ENCODE measurements at places on chromosomes 2 and 18.
A peak's percentile ranks its signal among the peaks of the same experiment; 100 is the strongest.

GRCh38 chr2:130795431-130795830 lies 40.1 kb downstream of the AMER3 start:
- no peak for DNase-seq

DNA sequence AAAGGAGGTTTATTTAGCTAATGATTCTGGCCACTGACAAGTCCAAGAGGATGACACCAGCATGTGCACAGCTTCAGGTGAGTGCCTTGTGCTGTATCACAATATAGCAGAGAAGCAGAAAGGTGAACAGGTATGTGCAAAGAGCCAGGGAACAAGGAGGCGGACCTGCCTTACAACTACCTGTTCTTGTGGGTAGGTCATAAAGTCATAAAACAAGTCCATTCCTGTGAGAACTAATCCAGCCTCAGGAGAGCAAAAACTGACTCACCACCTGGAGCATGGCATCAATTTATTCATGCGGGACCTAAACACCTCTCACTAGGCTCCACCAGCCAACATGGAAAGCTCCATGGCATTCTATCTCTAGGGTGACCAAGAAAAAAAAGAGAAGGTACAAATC lies 234.2 kb downstream of the ASXL3 start:
- no peak for DNase-seq

GRCh38 chr2:10549621-10550020 lies 101.5 kb upstream of the ODC1 start:
- no peak for DNase-seq

GRCh38 chr2:220144411-220144810 lies 517.0 kb downstream of the SLC4A3 start:
- no peak for DNase-seq

DNA sequence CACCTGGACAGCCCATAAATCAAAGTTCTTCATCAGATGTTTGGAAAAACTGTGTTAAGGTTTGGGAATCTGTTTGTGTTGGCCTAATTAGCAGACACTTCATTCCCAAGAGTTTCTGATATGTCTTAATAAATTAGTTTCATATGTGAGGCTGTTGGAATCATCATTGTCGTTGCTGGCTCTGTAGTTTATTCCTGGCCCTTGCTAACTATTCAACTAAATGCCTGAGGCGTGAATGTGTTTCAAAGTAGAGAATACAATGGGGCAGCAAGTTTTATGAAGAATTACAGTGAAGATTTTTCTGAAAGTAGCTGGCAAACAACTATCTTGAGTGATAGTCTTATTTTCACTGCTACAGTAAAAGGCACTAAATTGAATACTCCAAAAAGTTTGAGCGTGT lies 141.1 kb downstream of the PARD3B start:
- DNase-seq: no peak

DNA sequence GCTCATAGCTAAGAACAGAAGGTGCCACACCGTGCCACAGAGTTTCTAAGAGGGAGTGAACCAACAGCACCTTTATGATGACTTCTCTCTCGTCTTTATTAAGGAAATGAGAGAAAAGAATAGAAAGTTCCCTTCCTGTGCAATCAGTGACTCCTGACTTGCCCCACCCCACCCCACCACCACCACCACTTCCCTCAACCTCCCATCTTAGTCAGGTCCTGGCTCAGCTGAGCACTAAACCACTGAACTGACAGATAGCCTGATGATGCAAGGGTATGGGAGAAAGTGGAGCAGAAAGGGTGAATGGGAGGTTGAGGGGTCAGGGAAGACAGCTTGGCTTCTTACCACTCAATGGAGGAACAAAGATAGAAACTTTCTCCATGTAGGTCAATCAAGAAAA lies 75.2 kb upstream of the RMDN2 start:
- DNase-seq: no peak

DNA sequence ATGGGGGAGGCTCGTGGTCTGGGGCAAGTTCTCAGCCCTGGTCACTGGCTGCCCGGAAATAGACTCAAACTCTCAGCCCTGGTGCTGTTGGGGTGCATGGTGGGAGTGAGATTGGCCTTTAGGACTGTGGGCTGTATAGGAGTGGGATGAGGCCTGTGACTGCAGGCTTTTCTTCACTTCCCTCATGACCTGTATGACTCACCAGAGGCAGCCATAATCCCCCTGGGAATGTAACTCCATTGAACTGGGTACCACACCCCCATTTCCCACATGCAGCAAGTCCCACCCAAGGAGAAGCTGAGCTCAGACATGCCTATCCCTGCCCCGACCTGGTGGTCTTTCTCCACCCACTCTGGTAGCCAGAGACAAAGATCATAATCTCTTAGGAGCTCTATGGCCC lies 177.7 kb upstream of the OSR1 start:
- DNase-seq: no peak

GRCh38 chr2:230434677-230435324 lies 18.8 kb downstream of the SP100 start:
- DNase-seq: no peak

DNA sequence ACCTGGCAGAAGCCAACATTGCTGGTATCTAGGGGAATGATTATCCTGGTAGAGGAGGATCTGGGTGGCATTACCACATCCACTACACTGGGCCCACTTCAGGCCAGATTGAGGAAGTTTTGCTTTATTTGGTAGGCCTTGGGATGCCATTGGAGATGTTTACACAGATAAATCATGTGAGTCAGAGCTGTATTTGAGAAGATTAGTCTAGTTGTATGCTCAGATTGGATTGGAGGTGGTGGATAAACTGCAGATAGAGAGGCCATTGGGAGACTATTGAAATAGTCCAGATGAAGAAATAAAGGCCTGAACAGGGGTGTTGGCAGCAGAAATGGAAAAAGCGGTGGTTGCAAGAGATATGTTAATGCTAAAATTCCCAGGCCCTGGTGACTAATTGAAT lies 81.5 kb downstream of the EFEMP1 start:
- no peak for DNase-seq

- no peak for DNase-seq
Measured at GRCh38 chr18:10301831-10302483, 152.5 kb upstream of the APCDD1 start.

GRCh38 chr2:121778741-121779487 lies 23.5 kb downstream of the TSN start:
- no peak for DNase-seq

- DNase-seq: no peak
Measured at GRCh38 chr18:35038881-35039491, 2.2 kb upstream of the MAPRE2 start.

- DNase-seq: no peak
Measured at GRCh38 chr2:144500563-144500962, 19.4 kb downstream of the ZEB2 start.

DNA sequence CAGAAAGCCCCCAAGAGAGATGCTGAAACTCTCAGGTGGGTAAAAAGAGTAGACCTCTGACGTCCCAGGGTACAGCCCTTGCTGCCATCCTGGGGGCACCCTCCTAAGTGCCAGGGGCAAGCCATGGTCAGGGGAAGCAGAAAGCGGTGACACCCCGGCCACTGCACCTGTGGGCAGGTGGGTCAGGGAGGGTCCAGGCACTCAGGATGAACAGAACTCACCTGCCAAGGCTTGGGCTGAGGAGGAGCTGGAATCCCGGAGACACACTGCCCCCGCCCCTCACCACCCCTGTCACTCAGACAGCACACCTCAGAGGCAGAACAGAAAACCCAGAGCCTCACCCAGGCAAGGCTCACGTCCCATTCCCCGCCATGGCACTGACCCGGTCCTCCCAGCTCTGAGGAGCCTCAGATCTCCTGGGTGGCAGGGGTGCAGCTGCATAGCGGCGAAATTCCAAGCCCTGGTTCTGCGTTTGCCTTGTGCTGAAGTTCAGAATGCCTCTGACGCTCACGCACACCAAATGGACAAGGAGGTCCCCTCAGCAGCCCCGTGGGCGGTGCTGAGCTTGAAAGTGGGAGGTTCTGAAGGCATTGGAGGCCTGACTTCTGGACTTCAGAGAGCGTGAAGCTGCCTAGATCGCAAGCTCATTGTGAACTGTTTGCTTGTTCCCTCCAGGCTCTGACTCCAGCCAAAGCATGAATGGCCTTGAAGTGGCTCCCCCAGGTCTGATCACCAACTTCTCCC lies 4.3 kb downstream of the GPR17 start:
- no peak for DNase-seq

- DNase-seq: no peak
Measured at GRCh38 chr2:112692495-112692911, 28.3 kb upstream of the NT5DC4 start.

- DNase-seq: no peak
Measured at GRCh38 chr2:176134035-176134434, 4.5 kb downstream of the HOXD8 start.

DNA sequence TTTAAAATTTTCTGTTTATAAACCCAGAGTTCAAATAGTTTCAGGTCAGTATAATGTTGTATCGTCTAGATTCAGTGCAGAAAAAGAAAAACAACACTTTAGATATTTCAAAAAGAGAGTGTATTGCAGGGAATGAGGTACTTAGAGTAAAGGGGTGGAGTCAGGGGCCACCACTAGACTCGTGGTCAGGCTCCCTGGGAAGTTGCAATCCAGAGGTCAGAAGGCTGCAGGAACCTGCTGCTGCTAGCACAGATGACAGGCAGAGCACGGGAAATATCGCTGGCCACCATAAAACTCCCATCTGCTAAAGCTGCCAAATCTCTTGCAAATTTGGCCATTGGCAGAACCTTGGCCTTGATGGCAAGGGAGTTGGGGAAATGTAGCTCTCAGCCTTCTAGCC lies 64.6 kb downstream of the THNSL2 start:
- no peak for DNase-seq

GRCh38 chr2:231600619-231601355 lies 8.1 kb downstream of the TEX44 start:
- DNase-seq: no peak

DNA sequence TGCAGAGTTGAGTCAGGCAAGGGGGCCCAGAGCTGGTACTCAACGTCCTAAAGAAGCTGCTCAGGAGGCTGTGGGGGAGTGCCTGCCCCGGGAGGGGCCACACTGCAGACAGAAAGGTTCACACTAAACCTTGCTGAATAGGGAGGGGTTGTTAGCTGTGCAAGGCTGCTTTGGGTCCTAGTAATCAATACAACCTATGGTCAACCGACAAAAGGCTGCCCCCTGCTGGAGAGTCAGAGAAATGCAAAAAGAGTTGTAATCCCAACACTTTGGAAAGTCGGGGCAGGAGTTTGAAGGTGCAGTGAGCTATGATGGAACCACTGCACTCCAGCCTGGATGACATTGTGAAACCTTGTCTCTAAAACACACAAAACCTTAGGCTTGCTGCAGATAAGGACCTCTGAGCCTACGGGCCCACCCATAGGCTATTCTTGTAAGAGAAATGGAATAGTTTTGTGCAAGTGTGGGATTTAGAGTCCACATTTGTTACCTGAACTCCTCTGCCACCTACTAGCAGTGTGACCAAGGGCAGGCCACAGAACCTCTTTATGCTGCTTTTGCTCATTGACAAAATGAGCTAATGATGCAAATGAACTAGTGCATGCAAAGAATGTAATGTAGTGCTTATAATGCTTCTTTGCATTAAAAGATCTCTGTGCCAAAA lies 81.5 kb downstream of the PRPF40A start:
- DNase-seq: peak; percentile 58

GRCh38 chr18:49874238-49874637 lies 60.9 kb upstream of the ACAA2 start:
- DNase-seq: no peak

GRCh38 chr2:25283921-25284320 lies 57.8 kb downstream of the DNMT3A start:
- no peak for DNase-seq

DNA sequence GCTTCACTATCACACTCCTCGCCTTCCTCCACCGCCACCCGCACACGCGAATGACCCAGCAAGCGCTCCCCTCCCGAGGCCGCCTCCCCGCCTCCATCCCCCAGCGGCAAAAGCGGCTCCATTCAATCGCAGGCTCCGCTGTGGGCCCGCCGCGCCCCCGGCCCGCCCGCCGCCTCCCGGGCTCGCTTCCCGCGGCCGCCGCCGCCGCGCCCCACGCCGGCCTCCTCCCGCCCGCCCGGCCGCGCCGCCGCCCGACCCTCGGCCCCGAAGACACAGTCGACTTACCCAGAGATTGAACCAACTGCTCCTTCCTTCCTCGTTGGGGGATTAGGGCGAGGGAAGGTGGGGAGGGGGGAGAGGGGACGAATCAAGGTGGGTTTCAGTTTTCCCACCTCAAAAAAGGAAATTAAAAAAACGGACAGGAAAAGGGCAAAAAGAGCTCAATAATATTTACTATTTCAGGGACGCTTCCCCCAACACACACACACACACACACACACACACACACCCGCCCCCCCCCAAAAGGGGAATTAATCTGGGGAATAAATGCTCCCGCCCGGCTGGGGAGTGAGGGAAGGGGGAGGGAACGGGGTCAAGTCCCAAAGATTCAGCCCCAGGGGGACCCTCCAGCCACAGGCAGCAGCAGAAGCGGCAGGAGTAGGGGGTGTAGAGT lies 743 bp downstream of the XPO1 start:
- peak; percentile 47 for DNase-seq

GRCh38 chr2:122031544-122032263 lies 276.3 kb downstream of the TSN start:
- DNase-seq: peak; percentile 8

DNA sequence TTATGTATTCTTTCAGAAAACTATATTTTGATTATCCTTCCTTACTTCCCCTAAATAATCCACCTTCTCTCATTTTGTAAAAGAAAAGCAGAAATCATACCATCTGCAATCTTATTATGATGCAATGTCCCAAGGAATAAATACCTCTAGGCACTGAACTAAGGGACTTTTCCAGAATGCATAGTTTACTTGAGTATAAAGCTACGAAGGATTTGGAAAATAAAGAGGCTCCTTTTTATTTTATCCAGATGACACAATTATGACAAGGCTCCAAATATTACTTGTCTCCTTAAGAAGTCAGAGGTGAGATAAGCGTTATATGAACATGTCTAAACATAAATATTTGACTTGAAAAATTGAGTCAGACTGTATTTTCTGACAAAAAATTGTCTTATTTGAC lies 72.1 kb downstream of the COL3A1 start:
- no peak for DNase-seq

DNA sequence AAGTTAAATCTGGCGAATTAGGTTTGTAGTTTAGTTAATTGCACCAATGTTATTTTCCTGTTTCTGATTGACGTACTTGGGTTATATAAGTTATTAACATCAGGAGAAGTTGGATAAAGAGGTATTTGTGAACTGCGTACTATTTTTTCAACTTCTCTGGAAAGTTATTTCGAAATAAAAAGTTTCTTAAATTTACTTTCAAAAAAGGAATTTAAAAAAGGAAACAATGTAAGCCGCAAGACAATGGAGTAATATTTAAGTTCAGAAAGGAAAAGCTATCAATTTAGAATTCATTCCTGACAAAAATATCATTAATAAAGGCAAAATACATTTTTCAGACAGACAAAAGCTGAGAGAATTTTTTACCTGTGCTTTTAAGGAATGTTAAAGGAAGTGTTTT lies 47.7 kb downstream of the RAB10 start:
- DNase-seq: no peak
